ENCODE measurements at places on chromosomes 6 and 20. TPM values are rescaled to one million over a fixed set of nuclear protein-coding genes. Genes with fewer than 3 reads are reported as not detected.

The JAG1 gene
- 62.5 TPM for total RNA-seq

The NR2E1 gene
- 2.1 TPM for total RNA-seq

DNA sequence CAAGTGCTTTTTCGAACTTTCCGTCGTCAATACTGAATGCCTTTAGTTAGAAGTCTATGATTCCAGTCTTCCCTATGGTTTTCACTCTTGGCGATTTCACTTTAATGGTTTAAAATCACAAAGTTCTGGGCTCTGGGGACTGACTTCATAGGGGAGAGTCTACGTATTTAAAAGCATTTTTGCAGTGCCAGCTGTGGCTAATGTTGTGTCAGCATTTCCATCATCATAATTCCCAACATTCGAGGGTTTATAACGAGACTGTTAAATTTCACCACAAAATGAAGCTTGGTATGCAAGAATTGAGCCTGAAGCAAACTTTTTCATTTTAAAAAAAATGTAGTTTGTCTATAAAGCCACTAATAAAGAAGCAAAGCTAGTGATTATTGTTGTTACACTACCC, 242.7 kb downstream of the SOX4 start:
- DNase-seq: no peak

DNA sequence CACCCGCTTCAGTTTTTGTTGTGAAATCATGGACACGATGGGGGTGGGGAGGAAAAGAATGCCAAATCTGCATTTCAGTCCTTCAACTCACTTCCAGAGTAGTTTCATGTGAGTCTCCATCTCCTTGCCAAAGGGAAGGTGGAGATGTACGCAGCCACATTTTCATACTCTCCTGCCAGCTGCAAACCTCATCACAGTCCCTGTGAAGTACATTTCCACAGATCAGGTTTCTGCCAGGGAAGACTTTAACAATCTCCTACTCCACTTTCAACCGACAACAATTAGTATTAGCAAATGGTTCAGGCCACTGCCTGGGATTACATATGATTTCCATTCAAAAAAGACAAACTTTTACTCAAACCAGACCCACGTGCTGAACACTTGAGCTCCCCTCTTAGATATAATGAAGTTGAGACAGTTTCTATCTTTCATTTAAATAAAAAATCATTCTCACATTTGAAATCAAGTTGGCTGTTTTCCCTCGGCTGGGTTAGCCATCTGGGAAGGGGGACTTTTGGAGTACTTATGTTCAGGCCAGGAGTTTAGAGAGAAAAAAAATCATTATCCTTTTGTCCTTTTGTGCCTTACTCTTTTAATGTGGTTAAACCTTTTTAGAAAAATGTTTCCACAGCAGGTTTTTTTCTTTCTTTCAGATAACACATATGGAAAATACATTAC, 51.0 kb upstream of the CEP162 start:
- DNase-seq: peak; percentile 16

- DNase-seq: no peak
Observed at GRCh38 chr6:46138281-46138680, 8.5 kb downstream of the ENPP4 start.

GRCh38 chr6:27922949-27923348, 10.8 kb upstream of the OR2B2 start:
- DNase-seq: no peak

DNA sequence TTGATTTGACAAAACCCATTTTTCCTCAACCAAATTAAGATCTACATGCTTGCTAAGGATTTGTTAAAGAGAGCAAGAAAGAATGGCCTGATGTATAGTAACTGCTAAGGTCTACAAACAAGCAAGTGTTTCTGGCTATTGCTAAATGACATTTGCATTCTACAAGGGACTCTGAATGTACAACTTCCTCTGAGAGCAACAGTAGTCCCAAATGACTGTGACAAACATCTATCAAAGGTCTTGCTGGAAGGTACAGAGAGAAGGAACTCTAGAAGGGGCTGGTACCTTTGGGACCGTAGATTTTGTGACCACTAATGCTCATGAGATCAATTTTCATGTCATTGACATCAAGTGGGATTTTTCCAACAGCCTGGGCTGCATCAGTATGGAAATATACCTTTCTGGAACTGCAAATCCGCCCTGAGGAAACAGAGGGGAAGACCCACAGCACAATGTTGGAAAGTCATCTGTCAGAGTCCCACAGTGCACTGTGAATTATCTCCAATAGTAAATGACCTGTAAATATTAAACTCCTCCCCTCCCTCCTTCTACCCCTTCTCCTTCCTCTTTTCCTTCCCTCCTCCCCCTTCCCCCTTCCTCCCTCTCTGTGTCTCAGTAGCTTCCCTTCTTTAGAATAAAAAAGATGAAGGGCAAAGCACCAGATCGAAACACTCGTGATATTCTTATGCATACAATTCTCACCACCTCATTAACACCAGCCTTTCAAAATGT, 15.9 kb upstream of the CPNE1 start:
- DNase-seq: no peak

DNA sequence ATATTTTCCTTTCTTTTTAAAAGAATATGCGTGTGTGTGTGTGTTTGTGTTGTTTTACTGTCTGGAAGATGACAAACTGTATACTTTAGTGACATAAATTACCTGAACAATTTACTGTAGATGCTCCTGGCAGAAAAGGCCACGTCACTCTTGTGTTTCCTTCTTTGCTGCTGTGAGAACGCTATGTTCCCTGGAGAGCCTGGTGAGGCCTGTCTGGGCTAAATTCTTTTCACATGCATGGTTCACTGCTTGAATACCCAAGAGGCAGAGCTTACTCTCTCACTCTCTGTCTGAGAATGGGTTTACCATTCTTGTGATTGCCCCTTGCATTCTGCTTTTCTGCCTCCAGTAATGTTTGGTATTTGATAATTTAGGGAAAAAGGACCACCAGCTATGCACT, 64.3 kb downstream of the EDN1 start:
- DNase-seq: peak; percentile 60

GRCh38 chr20:58327211-58327610, 17.7 kb downstream of the RAB22A start:
- DNase-seq: no peak

- no peak for DNase-seq
Observed at GRCh38 chr6:37867756-37868446, 48.4 kb downstream of the ZFAND3 start.

DNA sequence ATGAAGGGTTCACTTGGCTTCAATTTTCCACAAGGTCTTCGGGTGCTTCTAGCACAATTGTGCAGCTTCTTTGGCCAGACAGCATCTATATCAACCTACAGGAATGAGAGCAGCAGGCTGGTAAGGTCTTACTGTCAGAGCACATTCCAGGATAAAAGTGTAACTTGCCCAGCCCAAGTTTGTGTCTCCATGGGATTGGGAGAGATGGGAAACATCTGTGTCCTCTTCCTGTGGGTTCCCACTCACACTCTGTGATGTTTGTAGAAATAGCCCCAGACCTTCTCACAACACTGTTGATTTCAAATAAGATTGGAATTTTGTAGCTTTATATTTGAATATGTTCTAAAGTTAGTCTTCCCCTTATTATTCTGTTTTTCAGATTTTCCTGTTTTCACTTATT, 83.4 kb upstream of the RGS17 start:
- no peak for DNase-seq

DNA sequence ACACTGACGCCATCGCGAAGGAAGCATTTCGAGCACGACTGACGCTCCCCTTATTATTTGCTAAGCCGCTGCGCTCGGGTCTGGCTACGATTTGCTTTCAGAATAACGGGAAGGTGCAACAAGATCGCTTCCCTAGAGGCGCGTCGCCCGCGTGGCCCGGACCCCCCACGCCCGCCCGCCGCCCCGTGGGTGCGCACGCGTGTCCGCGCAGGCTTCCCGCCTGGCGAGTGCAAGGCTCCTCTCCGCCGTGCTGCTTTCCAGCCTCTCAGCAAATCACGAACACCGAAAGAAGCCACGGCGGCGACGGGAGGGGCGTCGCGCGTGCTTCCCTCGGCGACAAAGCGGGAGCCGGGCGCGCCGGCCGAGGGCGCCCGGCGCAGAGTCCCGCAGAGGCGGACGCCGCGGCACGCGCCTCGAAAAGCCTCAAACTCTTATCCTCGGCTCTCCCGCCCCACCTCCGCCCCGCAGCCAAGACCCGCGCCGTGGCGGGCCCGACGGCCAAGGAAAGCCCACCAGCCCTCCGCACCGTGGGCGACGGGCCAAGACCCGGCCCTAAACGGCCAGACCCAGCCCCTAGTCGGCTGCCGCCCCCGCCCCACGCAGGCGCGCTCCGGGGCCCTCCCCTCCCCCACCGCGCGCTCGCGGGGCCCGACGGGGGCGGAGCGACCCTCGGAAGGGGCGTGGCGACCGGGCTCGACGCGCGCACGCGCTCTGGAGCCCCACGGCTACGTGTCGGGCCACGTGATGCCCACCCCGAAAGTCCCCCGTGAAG, 987 bp upstream of the QKI start:
- DNase-seq: peak; percentile 97

DNA sequence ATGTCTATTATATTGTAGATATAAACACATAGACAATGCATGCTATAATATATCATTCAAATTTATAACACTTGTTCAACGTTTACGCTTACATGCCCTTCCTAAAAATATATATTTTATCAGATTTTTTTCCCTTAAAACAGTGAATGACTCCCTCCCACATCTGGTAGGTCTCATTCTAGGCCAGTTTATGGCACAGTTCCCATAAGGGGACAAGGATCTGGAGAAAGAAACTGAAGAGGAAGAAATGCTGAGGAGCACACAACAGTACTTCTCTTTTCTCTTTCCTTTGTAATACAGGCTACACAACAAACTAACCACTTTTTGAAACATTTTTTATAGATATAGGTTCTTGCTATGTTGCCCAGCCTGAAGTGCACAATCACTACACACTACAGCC, 48.6 kb upstream of the RCAN2 start:
- DNase-seq: no peak

Data from Daoy (cell line).